Naive thymus-derived CD8-positive, alpha-beta T cell (primary cell): ENCODE measurements at places on chromosomes 7 and 10.

- no peak for DNase-seq
These were observed 85.3 kb upstream of the RPA3 start for GRCh38 chr7:7803715-7804178.

GRCh38 chr7:135201350-135201749 is 10.0 kb downstream of the WDR91 start:
- no peak for DNase-seq

DNA sequence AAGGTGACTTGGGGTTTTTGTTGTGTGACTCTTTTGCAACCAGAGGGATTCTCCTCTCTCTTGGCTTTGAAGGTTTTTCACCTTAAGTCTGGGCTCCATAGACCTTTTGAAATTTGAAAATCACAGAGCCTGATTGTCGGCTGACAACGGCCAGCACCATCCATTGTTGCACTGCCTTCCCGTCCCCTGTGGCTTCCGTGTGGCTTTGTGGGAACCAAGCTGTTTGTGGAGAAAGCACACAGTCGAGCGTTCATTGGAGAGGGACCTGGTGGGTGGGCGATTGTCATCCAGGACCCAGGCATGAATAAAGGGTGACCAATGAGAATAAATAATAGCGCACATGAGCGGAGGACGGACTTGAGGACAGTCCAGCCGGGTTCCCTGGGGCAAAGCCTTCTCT is 7.4 kb upstream of the RAMP3 start:
- no peak for DNase-seq

- DNase-seq: no peak
These were observed 236.0 kb downstream of the MAGI2 start for GRCh38 chr7:79217468-79217867.

DNA sequence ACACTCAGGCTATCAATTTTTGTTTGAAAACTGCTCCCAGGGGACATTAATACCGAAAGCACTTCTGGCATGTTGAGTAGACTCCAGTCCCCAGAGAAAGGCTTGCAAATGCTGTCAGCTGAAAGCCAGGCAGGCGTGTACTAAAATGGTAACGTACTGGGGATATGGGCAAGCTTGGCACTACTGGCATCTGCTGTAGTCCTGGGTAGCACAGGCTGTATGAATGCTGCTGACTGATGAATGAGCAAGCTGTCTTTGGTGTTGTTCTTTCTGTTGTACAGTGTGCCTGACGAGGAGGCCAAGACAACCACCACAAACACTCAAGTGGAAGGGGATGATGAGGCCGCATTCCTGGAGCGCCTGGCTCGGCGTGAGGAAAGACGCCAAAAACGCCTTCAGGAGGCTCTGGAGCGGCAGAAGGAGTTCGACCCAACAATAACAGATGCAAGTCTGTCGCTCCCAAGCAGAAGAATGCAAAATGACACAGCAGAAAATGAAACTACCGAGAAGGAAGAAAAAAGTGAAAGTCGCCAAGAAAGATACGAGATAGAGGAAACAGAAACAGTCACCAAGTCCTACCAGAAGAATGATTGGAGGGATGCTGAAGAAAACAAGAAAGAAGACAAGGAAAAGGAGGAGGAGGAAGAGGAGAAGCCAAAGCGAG is 53.5 kb upstream of the AGBL3 start:
- no peak for DNase-seq

- DNase-seq: no peak
These were observed 81.0 kb upstream of the GNA12 start for GRCh38 chr7:2924866-2925840.

GRCh38 chr10:110523736-110524135 is 26.0 kb downstream of the DUSP5 start:
- DNase-seq: no peak

- no peak for DNase-seq
These were observed 423.6 kb upstream of the LRGUK start for GRCh38 chr7:133703547-133703946.

GRCh38 chr7:25028370-25029021 is 48.5 kb upstream of the OSBPL3 start:
- DNase-seq: no peak

DNA sequence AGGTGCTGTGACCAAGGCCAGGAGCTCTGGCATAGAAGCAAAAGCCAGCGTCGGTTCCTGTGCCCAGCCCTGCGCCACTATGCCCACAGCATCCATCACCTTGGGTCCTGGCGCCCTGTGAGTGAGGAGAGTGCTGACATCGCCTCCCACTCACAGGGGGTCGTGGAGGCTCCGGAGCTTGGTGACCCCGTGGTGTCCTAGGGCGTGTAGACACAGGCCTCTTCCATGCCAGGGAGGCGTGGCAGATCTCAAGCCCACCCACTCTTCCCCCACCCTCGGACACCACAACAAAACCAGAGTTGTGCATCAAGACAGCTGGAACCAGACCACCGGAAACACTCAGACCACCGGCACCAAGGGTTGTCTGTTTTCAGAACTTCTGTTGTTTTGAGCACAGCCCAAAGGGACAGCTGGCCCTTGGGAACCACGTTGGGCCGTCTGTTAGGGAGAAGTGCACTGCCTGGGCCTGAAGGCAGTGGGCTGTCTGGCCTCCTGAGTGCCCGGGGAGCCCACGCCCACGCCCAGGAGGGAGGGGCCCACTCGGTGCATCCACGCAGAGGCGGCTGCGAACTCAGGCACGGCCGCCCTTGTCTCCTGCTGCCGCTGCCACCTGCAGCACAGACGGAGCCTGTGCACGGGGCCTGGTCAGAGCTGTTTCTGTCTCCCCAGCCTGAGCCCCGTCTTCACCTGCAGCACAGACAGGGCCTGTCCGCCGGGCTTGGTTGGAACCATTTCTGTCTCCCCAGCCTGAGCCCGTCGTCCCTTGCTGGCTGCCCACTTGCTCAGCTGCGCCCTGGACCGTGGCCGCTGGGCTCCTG is 106.3 kb downstream of the INPP5A start:
- no peak for DNase-seq

- peak; percentile 45 for DNase-seq
These were observed 256.3 kb upstream of the KLF14 start for GRCh38 chr7:130990178-130990832.

DNA sequence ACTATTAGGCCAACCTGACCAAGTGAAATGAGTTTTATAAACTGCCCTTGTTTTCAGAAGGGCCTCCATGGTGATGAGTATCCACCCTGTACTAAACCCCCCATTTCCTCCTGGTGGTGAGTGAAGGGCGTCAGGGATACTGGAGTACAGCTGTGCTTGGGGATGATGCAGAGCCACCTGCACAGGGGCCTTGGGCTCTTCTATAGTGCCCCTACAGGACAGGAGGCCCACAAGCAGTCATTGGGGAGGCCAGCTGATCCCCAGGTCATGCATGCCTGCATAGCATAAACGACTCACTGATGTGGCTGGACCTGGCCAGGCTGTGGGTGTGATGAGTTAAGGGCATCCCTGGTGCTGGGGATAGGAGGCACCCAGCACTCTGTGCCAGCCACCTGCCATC is 114.1 kb upstream of the CELF2 start:
- DNase-seq: no peak

DNA sequence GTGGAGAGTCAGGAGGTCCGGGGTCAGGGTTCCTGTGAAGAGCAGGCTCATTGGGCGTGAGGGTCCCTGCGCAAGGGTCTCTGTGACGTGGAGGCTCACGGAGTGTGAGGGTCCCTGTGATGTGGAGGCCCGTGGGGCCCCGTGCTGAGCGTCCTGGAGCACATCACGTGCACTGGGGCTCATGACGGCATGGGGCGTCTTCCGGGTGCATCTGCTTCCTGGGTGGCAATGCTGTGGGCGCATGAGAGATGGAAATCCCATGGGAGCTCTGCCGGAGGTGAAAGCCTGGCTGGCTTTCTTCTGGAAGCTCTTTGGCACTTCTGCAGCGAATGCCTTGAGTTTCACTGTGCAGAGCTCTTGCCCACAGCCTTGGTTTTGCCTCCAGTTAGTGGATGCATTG is 71.4 kb downstream of the WDR37 start:
- no peak for DNase-seq

- DNase-seq: peak; percentile 67
These were observed 56.0 kb upstream of the BTRC start for GRCh38 chr10:101297901-101298486.

DNA sequence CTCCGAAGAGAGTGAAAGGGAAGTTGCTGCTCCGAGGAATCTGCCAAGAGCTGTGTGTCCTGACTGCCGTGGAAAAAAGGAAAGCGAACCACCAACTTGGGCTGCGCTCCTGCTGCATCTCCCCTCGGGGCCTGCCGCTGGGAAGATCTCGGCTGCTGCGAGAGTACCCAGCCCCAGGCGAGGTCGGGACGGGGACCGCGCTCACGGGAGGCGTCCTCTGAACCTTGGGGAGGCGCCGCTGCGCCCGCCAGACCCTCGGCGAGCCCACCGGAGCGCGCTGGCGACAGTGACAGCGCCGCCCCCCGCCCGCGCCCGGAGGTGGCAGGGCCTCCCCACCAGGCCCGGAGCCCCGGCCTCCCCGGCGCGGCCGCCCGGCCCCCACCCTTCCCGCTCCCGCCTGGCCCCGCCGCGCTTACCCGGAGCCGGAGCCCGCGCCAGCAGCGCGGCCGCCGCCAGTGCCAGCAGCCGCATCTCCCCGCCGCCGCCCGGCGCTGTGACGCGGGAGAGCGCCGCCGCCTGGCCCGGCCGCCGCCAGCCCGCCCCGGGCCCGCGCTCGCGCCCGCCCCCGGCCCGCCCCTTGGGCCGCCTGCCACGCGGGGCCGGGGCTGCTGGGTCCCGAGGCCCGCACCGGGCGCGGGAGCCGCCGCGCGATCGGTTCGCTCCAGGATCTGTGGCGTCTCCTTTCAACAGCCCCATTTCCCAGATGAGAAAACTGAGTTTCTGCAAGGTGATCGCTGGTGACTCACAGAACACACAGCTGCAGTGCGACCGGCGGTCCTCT is at the start of gene VSTM4:
TSS of gene VSTM4 (minus strand) at position 508 of the 781 bp plus-strand sequence. CDS start at position 471, 37 bp downstream.
- DNase-seq: no peak

DNA sequence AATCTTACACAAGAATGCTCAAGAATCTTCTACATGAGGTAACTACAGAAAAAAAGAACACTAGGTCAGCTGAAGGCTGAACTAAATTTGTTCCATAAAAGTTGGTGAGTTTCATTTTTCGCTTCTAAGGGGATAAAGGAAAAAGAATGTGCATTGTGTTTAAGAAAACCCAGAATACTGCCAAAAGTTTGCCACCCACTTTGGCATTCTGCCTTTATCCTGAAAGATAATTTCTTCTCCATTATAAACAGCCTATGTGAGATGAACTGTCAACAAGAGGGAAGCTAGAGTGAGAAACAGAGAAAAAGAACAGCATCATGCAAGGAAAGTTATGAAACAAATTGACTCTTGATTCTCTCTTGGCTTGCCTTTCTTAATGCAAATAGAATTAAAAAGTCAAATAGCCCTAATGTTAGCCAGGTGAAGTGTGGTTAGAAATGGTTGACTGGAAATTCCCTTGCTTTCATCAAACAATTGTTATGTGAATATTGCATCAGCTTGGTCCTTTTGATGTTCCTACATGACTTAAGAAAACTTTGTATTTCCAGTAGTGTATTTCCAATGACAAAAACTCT is 25.8 kb downstream of the STEAP1 start:
- DNase-seq: no peak

GRCh38 chr10:30819341-30820181 is 190.0 kb upstream of the LYZL2 start:
- DNase-seq: no peak

DNA sequence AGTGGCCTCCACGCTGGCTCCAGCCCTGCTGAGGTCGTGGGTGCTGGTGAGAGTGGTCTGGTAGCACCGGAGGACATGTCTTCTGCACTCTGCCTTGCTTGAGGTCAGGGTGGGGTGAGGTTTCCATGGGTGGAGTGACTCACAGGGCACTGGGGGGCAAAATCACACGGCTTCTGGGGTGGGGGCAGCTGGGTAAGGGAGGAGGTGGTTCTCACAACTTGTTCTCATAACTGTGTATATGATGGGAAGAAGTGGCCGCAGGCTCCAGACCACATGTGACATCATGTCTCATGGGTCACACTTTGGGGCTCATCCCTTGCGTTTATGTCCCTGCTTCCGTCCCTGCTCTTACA is 884 bp upstream of the PRF1 start:
- no peak for DNase-seq

DNA sequence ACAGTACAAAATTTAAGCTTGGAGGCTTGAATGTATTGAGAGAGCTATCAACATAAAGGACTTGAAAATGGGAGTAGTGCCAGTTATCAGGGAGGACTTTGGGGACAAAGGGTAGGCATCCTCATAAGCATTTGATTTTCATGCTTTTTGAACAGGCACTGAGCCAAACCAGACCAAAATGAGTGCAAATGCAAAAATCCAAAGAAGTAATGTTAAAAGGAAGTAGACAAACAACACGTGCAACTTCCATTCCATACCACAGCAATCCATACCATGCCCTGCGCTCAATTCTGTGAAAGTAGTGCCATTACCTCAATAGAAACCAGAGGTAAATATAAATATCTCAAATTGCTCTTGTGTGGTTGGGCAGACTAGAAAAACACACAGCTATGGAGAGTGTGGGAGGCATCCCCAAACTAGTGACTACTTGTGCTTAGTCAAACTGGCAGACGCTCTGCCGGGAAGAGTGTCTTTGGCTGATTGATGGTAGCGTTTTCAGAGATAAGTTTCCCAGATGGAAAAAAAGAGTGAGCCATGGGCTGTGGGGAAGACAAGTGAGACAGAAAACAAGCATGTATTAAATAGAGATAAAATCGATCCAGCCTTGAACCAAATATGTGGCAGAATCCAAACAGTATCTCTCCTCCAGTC is 161.5 kb downstream of the CREB5 start:
- DNase-seq: no peak

DNA sequence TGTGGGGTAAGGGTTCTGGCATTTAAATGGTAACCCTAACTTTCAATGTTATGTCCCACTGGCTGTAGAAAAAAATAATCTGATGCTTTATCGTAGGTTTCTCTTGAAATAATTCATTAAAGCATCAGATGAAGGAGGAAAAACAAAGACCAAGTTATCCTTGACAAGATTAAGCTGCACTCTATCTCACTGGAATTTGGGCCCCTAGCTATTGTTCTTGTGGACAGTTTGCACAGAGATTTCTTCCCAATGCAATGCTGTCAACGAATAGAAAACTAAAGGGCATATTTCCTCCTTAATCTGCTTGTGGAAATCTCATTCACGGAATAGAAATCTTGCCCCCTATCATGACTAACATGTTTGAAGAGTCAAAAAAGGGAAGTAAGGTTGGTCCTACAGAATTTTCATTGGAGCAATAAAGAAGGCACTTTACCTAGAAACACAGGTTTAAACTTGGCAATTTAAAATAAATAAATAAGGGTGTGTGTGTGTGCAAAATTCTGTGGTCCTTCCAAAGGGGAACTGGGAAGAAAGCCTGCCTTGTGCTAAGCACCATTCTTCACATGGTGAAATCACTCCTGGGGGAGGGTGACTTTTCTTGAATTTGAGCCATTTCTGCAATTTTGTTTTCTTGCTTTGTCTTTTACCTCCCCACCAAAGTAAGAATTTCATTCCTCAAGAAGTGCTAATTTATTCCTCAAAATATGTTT is 242.8 kb downstream of the GLI3 start:
- DNase-seq: no peak

GRCh38 chr7:74057216-74057925 is 26.2 kb upstream of the LIMK1 start:
- DNase-seq: peak; percentile 45

- DNase-seq: no peak
These were observed 84.5 kb downstream of the SRPK2 start for GRCh38 chr7:105304040-105304895.
